ENCODE measurements at places on chromosomes 13 and 19.
A peak's percentile ranks its signal among the peaks of the same experiment; 100 is the strongest.

DNA sequence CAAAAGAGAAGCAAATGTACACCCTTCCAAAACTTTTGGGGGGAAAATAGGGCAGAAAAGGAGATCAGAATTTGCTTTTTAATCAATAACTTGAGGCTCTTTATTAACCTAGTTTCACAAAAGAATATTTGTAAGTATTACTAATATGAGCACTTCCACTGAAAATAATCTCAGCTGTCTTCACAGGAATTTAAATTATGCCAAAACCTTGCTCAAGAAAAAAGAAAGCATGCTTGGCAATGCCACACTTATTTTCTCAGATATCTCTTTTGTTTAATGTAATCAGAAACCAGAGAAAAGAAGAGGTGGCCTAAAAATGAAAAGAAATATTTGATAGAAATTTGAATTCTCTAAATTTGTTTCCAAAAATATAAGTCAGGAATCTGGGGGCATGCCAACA is 234.9 kb upstream of the GPC6 start:
- DNase-seq = no peak

GRCh38 chr13:59680429-59681024 is 483.2 kb downstream of the DIAPH3 start:
- DNase-seq = peak; percentile 6

- DNase-seq = no peak
Measured at GRCh38 chr13:46355901-46356590, 31.0 kb downstream of the RUBCNL start.

DNA sequence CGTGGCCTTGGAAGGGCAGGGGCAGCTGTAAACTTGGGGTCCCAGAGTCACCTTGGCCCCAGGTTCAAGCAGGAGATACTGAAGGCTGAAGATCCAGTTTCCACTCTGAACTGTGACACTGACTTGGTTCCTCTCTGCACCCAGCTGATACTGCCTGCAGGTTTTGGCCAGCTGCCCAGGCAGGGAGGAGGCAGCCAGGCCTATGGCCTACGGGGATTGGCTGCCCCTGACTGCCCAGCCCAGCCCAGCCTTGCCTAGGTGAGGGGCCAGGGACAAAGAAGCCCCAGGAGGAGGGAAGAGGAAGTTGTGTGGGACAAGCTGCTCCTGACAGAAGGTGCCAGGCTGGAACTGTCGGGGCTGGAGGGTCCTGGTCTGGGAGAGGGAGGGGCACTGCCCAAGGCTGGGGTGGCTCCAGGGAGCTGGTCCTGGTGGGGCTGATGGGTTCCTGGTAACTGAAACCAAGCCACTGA is 51.7 kb upstream of the CYP4F8 start:
- no peak for DNase-seq

Data from activated CD4-positive, alpha-beta T cell treated with anti-CD3 and anti-CD28 coated beads, Interleukin-10, Interleukin-2, amounts not matched to agents 100 ng/mL and 50 ng/mL, durations not matched to agents 16 hours and 8 hours (primary cell).